Left ventricle myocardium inferior (tissue), 1 donor: ENCODE measurements at places on chromosomes 2 and 18.
A peak's percentile ranks its signal among the peaks of the same experiment; 100 is the strongest.

- DNase-seq = no peak
Observed at GRCh38 chr2:217847552-217848350, 155.0 kb downstream of the TNS1 start.

- DNase-seq = no peak
Observed at GRCh38 chr2:120388222-120389035, 42.5 kb downstream of the INHBB start.

GRCh38 chr2:152036611-152037469, 62.0 kb downstream of the CACNB4 start:
- DNase-seq = peak; percentile 41

GRCh38 chr2:160482673-160483072, 10.9 kb downstream of the RBMS1 start:
- no peak for DNase-seq
